ENCODE measurements at places on chromosomes 7 and 10.
A peak's percentile ranks its signal among the peaks of the same experiment; 100 is the strongest.

DNA sequence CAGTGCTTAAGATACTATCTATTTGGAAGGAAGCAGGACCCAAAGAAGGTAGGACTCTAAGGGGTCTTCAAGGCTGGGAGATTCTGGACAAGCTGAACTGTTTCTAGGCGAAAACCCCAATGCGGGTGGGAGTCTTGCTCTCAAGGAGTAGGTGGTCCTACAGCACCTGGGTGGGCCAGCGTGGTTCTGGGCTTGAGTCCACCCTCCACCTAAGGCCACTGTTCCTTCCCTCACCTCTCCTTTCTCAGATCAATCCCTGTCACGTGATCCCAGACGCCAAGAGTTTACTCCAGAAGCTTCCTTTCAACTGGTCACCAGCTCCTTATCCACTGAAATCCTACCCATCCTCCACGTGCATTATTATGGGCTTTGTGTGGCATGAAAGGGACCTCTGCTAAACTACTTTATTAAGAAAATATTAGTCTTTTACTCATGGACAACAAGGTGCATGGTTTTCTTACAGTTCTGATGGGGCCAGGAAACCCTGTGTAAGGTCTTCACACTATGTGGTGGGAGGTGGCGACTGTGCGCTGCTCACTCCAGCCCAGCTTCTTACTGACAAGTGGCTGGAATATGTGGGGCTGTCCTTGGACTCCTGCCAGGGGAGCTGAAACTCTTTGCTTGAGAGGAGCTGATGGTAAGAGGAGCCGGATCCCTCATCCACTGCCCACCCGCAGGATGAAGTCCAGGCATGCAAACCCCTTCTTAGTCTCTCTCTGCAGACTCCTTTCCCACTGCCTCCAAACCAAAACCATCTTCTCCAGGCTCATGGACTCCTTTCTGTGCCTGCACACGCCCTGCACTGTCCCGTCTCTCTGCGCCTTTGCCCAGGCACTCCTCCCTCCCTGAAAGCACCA lies 1.6 kb downstream of the ZNF746 start:
- no peak for DNase-seq

DNA sequence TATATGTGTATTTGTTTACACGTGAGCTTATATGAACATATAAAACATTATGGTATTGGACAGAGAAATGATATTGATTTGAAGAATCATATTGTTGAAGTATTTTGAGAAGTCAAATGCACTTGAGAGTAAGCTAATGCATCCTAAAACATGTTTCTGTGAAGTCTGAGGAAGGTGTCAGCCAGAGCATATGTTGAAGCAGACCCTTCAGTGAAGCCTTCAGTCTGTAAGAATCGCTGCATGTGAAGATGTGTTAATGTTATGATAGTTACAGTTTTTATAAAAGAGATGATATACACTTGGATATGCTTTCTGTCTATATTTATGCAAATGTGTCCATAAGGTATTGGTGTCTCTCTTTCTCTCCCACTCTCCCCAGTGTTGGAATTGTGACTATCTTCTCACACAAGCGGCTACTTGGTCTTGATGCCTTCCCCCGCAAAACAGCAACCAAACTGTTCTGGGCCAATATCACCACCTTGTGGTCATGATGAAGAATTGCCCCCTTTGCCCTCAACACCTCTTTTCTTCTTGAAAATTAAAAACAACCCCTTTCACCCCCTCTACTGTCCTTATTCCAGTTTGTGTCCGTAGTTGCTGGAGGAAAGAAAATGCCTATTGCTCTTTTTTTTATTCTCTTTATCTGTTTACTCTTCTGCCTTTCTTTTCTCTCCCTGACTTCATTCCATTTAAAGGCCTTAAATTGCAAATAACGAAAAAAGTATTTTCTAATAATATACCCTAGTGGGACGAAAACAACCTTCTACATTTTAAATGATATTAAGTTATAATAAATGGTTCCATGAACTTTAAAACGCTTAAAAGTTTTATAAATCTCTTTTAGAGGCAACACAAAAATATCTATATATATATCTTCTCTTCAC lies 64.9 kb downstream of the IKZF1 start:
- peak; percentile 81 for DNase-seq

DNA sequence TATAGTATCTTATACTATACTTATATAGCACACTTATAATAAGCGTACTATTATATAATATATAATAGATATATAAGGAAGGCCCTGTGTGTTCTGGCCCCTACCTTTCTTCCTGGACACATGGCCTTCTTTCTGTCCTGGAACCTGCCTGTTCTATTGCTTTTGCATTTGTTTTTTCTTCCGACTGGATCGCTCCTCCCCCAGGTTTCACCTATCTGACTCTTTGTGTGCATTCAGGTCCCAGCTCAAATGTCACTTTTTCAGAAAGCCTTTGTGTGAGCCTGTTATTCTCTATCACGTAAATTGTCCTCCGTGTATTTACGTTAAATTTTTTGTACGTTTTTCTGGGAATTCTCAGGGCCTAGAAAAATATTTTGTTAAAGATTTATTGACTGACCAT lies 2.9 kb upstream of the TRIM8 start:
- no peak for DNase-seq

DNA sequence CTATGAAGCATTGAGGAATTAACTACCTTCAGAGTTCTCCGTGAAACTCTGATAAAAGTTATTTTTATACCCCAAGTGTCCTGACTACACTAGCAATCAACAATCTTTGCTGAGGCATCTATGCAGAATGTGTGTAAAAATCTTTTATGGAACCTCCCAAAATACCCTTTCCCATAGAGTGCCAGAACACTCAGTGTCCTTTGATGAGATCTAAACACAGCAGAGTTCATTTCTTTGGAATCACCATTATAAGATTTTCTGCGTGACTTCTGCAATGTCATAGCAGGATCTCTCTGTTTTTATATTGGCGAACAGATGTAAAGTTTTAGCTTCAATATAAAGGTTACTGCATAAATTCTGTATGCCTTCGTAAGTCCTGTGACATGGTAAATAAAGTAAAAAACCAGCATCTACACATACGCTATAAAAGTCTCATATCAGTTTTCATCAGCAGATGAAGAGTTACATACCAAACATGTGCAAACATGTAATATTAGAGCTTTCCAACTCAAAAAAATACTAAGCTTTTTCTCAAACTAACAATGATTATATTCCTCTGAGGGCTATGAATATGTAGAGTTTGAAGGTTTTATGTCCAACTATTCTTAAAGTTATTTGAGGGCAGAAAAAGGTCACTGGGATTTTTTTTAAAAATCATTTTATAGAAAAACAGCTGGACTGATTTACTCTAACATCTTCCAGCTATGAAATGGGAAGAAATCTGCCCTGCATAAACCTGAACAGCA lies 67.2 kb downstream of the SKIDA1 start:
- DNase-seq, result no peak

GRCh38 chr7:155870334-155871180 lies 58.3 kb upstream of the SHH start:
- DNase-seq, result no peak

DNA sequence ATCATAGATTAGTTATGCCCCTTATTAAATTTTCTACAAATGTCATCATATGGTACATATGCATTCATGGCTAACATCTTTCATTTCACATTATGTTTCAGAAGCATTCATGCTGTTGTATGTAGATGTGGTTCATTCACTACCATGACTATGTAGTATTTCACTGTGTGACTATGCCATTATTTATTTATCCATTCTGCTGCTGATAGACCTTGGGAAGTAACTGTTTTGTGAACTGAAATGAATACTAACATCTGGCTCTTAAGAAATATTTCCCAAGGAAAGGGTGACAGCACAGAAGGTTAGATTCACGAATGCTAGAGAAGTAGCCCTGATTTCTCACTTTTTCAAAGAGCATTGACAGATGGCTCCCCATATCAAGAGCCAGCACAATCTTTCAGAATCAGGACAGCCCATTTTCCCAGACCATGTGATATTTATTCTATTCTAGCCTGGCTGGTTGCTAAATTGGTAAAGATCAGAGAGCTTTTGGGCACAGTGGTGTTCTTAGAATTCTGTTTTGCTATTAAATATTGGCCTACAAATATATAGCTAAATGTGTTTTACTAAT lies 157.4 kb downstream of the DYNC1I1 start:
- no peak for DNase-seq

- DNase-seq, result no peak
Observed at GRCh38 chr7:151925446-151926335, 30.6 kb upstream of the GALNTL5 start.

- no peak for DNase-seq
Observed at GRCh38 chr7:22545529-22545928, 45.5 kb upstream of the STEAP1B start.
